ENCODE measurements at places on chromosomes 13 and 19.

DNA sequence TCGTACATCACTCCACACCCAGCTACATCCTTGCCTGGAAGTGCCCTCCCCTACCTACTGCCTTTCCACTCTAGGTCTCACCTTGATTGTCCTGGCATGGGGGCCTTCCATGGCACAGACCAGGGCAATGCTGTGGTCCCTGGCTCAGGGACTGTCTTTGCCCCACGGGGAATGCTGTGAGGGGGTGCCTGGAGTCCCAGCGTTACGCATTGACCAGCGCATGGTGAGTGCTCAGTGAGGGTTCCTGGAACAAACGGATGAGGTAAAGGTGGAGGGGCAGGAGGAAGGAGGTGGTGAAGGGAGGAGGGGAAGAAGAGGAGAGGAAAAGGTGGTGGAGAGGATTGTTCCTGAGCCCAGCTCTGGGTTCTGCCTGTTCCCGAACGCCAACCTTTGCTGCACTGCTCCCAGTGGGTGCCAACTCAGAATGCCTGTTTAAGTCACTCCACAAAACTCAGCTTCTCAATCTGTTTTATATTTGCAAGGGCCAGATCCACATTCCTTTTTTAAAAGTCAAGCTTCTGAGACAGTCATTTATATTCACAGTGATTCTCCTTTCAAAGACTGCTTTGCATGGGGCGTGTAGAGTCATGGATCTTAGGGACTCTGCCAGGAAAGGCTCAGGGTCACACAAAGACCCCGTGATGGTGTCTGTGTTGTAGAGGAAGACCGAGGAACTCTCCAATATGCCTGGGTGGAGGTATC is 40.8 kb downstream of the CHST8 start:
- no peak for DNase-seq

DNA sequence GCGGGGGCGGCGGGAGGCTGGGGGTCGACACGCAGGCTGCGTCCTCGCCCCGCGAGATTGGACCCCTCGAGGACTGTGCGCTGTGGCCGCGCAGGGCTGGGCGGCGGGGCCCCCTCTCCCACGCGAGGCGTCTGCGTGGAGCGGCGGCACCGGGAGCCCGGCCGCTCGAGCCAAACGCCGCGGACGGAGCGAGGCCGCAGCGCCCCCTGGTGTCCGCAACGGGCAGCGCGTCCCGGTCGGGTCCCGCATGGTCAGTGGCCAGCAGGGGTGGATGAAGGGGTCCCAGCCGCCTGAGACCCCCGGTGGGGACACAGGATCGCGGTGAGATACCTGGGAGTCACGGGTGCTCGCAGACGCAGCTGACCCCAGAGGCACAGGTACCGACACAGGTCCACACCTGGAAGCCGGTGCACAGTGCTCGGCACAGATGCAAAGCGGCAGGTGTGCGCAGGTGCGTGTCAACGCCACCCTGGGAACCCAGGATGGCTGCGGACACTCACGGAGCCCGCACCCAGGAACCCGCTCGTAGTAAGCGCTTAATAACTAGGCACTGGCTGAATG is 2.1 kb upstream of the CIRBP start:
- DNase-seq: no peak

DNA sequence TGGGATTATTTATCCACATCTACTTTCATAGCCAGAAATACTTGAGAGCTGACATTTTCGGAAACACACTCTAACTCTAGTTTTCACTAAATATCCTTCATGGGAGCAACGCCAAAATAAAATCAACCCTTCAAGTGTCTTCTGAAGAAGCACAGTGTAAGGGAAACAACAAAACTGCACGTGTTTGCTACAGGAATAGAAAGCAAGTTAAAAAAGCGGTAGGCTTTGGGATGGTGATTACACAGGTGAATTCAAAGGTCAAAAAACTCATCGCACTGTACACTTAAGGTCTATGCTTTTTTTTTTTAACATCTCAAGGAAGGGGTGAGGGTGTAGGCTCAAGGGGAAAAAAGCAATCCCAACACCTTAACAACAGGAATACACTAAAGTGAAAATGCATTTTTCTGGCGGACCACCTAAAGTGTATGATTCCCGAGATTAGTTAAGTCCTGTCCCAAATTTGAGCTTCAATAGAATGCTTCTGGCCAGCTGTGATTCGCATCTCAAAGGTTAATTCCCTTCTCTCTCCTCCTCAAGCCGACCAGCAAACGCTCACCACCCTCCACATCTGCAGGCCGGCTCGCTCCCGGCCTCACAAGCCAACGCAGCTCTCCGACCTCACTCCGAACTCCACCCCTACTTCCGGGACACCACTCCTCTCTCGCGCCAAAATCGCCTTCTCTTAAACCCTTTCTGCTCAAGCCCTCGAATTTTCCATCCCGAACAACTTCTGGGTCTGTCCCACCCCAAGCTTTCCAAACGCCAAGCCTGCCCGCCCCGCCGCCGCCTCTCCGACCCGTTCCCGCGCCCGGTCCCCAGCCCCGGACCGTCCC is 1.1 kb downstream of the ARGLU1 start:
- DNase-seq: peak; percentile 60

GRCh38 chr13:26449063-26449848 is 108.2 kb upstream of the WASF3 start:
- no peak for DNase-seq

GRCh38 chr19:16605115-16605514 is 22.9 kb downstream of the MED26 start:
- no peak for DNase-seq

- DNase-seq: no peak
Observed at GRCh38 chr19:29001141-29001581, 211.8 kb downstream of the UQCRFS1 start.

DNA sequence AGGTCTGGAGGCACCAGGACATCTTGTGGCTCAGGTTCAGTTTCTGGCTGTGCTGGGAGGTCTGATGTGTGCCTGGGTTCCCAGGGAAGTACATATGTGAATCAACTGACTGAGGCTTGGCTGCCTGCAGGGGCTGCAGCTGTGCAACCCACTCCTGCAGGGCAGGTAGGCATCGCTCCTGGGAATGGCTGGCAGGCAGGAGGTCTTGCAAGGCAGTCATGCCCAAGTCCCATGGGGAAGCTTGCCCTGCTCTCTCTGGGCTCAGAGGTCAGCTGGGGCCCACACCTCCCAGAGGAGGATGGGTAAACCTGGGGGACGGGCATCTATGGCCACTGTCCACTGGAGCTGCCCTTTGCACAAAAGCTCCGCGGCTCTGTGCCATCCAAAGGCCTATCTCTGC is 1141.8 kb downstream of the SLITRK1 start:
- DNase-seq: no peak

DNA sequence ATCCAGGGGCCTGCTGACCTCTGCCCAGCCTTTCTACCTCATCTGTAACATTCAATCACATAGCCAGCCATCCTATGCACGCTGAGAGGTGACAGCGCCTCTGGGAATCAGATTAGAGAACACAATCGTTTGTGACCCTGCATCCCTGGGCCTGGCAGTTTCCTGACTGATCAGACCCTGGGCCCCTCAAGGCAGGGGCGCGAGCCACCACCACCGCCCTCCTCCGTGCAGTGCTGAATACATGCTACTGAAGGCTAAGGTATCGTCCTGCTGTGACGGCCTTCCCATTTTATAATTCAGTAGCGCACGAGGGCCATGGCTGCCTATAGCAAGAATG is 1.3 kb downstream of the TMTC4 start:
- no peak for DNase-seq

- no peak for DNase-seq
Observed at GRCh38 chr13:20116213-20116612, 44.6 kb downstream of the GJA3 start.

DNA sequence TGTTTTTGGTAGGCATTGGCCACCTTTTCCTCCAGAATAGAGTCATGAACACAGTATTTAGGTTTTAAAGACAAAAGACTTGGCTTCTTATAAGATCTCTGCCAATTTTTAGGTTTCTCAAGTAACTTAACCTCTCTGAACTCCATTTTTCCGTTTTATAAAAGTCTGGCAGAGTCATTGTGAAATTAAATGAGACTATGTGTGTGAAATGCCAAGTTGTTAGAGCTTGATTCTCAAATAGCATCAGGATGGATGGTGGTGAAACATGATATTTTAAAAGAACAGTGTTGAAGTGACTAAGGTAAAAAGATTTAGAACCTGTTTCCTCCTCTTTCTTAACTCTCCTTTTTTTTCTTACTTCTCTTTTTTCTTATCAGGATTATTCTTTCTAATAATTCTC is 617.7 kb upstream of the SLITRK1 start:
- DNase-seq: no peak

DNA sequence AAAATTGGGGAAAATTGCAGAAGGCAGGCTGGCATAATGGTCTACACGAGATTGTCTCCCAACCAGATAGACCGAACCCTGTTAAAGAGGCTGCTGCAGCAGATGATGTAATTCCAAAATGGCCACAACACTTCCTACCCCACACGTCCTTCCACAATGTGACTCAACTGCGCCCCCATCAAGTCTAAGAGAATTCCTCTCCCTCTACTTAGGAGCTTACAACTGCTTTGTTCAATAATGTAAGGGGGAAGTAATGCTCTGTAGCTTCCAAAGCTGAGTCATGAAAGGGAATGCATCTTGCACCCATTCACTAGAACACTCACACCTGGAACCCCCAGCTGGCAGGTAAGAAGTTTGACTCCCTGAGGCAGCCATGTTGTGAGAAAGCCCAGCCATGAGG is 117.8 kb upstream of the IRS2 start:
- no peak for DNase-seq

DNA sequence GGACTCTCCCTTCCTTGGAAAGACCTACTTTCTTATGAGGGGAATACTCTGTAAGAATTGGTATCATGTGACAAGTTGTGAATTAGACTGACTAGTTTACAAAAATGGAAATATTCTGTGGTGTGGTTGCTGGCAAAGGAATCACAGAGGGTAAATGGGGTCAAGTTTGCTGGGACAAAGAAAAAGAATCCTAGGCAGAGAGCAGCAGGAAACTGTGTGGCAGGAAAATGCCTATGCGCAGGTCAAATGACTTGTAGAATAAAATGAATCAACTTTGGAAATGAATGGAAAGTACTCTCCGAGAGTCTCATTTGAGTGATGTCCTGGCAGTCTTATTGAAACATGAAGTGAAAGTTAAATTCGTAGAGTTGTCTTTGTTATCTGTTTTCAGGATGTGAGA is 1250.7 kb downstream of the UQCRFS1 start:
- DNase-seq: no peak

GRCh38 chr19:50328224-50328872 is 829 bp downstream of the KCNC3 start:
- DNase-seq: no peak

- no peak for DNase-seq
Observed at GRCh38 chr13:44489751-44490150, 86.4 kb downstream of the TSC22D1 start.

GRCh38 chr19:11460207-11460606 is 20.6 kb downstream of the ELAVL3 start:
- DNase-seq: no peak

DNA sequence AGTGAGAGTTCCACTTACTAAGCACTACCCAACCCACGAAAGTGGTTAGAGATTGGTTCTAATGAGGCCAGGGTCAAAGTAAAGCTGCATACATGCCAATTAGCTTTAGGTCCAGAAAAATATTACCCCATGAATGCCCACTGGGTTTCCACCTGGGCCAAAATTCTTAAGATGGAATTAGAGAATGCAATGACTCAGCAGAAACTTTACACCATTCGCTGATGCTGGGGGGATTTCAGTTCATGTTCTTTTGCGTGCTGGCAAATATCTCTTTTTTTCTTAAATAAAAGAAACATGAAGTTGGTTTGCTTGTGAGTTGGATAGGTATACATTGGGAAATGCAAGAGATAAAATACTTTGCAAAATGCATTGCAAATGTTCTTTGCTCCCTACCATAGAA is 715.3 kb upstream of the MIR17HG start:
- DNase-seq: no peak

DNA sequence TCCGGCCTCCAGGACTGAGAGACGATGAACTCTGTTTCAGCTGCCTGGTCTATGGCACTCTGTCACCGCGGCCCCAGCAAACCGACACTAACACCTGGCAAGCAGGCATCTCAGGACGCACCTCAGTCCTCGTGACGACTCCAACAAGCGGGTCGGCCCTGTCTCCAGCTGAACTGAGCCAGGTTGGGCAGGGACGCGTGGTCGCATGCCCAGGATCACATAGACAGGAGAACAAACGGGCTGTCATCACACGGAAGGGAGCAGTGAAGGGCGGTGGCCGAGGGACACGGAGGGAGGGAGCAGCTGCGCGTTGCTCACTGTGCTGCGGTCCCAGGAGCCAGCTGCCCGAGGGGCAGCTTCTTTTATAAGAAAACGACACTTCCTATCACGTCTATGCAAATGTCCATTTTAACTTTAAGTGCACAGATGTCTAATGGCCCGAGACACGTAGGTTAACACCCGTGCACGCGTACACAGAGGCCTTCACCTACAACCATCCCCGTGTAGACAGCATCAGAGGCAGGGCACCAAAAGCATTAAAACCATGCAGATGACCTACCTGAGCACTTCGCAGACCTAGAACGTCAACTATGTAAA is 8.9 kb downstream of the SGTA start:
- DNase-seq: no peak

DNA sequence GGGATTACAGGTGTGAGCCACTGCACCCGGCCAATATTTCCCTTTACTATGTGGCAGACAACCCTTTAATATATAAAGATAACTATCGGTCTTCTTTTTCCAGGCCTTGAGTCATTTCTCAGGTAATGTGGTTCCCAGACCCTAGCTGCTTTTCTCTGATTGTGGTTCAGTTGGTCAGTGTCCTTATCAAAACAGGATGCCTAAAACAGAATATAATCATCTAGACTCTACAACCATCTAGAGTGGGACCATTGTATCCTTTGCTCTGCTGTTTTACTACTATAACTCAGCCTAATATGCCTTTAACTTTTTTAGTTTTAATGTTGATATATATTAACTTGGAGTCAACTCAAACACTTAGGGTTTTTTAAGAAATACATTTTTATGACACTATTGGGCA is 30.0 kb upstream of the HMGB1 start:
- DNase-seq: no peak

DNA sequence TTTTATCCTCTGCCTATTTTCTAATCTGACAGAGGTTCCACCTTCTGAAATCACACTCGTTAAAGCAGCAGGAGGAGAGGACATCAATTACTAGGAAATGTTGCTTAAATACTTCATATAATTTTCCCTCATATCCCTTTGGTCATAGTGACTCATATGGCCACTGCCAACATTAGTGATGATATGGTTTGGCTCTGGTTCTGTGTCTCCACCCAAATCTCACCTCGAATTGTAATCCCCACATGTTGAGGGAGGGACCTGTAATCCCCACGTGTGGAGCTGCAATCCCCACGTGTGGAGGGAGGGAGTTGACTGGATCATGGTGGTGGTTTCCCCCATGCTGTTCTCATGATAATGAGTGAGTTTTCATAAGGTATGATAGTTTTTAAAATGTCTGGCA is 618.4 kb upstream of the SLITRK5 start:
- no peak for DNase-seq

- DNase-seq: no peak
Observed at GRCh38 chr19:21584537-21584936, 79.1 kb downstream of the ZNF429 start.

DNA sequence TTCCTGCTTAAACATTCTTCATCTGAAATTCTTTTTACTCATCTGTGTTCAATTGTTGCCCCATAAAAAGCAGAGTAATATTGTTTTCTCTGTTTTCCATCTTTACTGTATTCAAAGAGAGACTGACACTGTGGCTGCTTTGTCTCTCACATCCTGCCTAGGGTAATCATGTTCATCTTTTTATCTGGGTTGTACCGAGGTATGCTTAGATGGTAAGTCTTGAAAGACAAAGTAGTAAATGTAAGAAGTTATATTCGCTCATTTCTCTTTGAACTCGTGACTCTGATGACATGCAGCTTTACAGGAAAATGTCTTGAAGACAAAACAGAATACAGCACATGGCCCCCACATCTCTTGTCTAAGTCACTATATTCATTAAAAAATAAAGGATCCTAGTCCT is 20.0 kb upstream of the CYSLTR2 start:
- DNase-seq: no peak

GRCh38 chr13:44013758-44014291 is 134.1 kb downstream of the LACC1 start:
- DNase-seq: peak; percentile 16
